ENCODE measurements at places on chromosomes 3 and 15.
A peak's percentile ranks its signal among the peaks of the same experiment; 100 is the strongest.

- no peak for DNase-seq
These were observed 831.5 kb upstream of the NR2F2 start for GRCh38 chr15:95498961-95499360.

DNA sequence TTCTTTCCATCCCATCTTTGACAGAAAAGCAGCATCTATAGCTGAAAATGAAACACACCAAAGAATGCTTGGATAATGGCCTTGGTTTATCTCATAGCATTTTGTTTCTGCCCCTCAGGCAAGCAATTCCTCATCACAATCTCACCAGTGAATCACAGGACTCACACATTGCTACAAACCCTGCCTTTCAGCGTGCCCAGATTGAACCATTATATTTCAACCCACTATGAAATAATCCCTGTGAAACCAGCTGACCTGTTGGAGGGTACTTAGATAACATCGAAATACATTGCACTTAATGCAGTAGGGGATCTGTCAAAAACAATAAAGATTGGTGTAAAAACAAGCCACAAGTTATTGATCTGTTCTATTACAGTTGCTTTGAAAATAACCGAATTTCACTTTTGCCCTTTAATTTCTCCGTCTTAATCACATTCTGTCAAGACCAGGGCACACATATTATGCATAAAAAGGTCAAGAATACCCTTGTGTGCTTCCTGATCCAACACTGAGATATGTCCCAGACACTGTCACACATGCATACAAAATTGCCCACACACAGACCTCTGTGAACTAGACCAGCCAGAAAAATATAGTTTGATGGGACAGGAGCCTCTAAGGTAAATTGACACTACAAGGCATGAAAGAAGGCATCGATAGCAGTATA lies 839.8 kb downstream of the NTRK3 start:
- DNase-seq = peak; percentile 76

DNA sequence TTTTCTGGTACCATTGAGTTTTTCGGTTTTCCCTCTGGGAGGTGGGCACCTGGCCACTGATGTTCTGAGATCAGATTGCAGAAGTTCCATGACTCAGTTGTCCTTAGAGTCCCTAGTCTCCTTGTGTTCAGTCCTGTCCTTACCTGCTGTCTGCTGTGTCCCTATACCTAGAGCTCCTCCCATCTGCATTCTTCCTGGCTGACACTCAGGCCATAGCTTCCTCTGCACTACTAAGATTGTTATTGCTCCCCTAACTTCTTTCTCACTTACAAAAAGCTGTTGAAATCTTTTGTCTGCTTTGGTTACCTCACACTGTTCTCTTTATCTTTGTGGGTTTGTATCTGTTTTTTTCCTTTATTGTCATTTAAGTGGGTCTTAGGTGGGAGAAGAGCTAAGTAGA lies 13.2 kb downstream of the USP3 start:
- peak; percentile 42 for DNase-seq

DNA sequence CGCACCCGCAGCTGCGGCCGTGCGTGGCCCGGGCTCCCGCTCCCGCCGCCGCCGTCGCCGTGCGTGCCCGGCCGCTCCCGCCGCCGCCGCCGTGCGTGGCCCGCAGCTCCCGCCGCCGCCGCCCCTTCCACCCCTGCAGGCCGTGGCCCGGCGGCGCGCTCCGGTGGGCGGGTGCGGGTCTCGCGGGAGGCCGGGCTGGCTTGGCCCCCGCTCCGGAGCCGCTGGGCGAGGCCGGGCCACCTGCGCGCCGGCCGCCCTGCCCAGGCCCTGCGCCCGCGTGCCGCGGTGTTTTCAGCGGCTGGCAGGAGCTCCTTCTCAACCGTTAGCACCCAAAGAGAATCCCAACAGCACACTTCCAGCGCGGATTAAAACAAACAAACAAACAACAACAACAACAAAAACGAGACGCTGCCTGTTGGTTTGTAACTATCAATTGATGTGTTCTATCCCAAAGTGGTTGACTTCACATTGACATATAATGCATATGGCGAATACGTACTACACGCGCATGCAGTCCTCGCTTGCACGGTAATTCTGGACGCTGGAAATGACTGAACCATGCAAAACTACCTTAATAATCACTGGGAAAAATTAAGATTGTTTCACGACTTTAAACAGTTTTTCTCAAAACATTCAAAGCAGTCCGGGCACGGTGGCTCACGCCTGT lies 113.7 kb upstream of the GOLGA8J start:
- DNase-seq = no peak

- no peak for DNase-seq
These were observed 253.2 kb downstream of the RORA start for GRCh38 chr15:60975952-60976351.

DNA sequence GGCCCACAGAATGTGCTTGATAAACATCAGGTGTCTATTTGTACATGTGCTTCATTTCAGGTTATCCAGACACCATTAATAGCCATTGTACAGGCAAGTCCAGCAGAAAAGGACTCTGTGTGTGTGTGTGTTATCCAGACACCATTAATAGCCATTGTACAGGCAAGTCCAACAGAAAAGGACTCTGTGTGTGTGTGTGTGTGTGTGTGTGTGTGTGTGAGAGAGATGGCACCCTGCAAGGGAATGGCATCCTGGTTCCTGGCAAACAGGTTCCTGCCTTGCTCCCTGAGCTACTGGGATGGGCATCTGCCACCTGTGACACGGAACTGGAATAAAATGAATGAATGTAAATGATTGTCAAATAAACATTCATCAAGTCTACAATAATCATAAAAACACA lies 11.7 kb downstream of the SUCLG2 start:
- DNase-seq = no peak

GRCh38 chr3:94092086-94092485 lies 29.2 kb downstream of the NSUN3 start:
- no peak for DNase-seq

- DNase-seq = no peak
These were observed 15.4 kb upstream of the APEH start for GRCh38 chr3:49658711-49659110.

DNA sequence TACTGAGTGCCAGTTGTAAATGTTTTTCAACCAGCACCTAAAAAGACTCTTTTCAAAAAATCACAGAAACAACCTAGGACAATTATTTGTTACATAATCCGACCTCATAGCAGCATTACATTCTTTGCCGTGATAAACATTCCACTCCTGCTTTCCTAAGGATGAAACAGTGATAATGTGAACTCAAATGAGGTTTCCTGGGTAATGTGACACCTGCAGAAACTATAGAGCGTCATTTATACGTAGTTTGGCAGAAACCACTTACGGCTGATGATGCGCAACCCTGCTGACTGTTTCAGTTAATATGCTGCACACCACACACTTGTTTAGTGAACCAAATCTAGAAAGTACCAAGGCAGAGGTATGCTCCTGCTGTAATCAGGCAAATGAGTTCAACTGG lies 55.8 kb downstream of the SEMA6D start:
- no peak for DNase-seq

GRCh38 chr3:122562923-122563716 lies 980 bp downstream of the PARP9 start:
- DNase-seq = no peak

- no peak for DNase-seq
These were observed 21.1 kb downstream of the C3orf70 start for GRCh38 chr3:185131602-185132256.

- no peak for DNase-seq
These were observed 250.1 kb upstream of the HES1 start for GRCh38 chr3:193885832-193886231.

- DNase-seq = no peak
These were observed 54.4 kb upstream of the TLE3 start for GRCh38 chr15:70152070-70152480.

- DNase-seq = no peak
These were observed 9.2 kb upstream of the MST1R start for GRCh38 chr3:49912881-49913281.

GRCh38 chr3:40653001-40653400 lies 128.2 kb downstream of the ZNF621 start:
- DNase-seq = no peak

DNA sequence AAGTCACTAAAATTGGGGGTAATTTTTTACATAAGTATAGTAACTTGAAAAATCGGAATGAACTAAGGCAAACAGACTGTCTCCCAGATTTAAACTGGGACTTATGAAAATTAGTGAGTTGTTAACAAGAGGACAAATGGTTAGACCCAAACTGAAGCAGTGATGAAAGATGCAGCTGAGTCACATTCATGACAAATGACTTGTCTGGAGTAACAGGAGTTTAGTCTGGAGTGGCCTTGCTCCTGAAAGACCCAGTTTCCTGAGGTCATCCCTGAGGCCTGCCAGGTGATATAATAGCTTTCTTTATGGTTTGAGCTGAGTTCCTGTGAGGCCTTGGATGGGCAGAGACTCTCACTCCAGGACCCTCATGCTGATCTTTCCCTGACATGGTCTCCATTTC lies 9.6 kb upstream of the CTDSPL start:
- no peak for DNase-seq

- no peak for DNase-seq
These were observed 59.9 kb downstream of the CCNL1 start for GRCh38 chr3:157100096-157100477.

GRCh38 chr15:67150023-67150860 lies 84.8 kb downstream of the SMAD3 start:
- peak; percentile 91 for DNase-seq

- DNase-seq = no peak
These were observed 40.7 kb upstream of the RSL24D1 start for GRCh38 chr15:55237219-55238130.

DNA sequence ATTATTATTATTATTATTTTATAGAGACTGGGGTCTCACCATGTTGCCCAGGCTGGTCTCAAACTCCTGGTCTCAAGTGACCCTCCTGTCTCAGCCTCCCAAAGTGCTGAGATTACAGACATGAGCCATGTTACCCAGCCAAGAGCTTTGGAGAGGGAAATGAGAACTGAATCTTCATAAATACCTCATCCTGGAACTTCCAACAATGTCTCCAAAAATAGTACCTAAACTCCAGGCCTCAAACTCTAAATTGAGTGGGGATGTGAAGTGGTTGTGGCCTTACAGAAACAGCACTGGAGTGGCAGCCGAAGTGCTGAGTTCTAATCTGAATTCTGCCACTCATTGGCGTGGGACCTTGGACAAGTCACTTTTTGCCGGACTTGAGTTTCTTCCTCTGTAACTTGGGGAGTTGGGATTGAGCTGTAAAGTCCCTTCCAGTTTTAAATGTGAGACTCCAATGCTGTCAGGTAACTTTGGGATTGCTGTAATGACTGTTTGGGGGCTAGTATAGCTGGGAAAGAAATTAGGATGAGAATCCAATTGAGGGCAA lies 10.0 kb upstream of the SRP14 start:
- no peak for DNase-seq

DNA sequence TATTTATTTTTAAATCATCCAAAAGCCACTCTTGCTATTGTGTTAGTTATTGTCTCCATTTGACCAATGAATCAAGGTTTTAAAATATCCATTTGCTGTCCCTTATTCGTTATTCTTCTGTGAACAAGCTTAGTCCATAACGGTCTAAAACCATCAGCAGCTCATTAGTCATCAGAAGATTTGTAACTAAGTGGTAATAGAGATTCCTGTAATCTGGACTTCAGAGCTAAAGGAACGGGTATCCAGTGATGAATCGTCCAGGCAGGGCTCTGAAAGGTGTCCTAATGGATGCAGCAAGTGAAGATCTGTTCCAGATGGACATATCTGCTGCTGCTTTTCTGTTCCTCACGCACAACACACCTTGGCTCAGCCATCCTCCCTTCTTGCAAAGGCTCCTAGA lies 362.7 kb upstream of the CFAP20DC start:
- no peak for DNase-seq

DNA sequence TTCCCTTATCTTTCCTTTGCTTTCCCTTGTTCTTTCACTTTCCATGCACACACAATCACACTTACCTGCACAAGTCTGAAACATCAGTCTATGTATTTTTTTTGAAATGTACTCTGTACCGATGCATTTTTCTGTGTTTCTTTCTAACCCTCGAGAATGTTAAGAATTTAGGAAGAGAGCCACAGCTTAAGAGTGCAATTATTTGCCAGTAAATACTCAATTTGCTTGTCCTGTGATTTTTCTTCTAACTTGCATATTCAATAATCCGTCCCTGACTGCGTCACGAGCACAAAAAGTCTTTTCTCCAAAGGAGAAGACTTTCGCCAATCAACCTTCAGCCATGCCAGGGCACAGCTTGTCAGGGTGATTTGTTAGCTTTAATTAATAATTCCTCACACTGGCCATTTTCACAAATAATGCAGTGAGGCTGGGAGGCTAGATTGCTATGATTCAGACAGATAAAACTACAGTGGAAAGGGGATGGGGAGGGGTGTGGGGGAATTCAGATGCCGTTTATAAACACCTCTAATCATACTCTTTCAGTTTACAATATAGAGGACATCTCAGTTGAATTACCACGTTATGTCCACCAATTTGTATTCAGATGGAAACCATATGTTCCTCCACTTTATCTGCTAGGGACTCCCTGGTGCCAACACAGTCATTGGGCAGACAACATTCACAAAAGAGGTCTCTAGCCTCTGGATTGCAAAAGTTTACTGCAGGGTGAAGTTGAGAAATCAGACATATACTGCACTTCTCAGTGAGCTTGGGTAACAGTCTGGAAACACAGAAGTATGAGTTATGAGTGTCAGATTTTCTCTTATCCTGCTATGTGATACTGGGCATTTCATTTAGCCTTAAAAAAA lies 388.0 kb downstream of the ZBTB20 start:
- DNase-seq = no peak

- DNase-seq = no peak
These were observed 18.6 kb downstream of the DCP1A start for GRCh38 chr3:53328746-53329145.

GRCh38 chr3:79329154-79329553 lies 438.6 kb downstream of the ROBO1 start:
- peak; percentile 55 for DNase-seq

GRCh38 chr3:125072301-125072700 lies 16.5 kb upstream of the HEG1 start:
- no peak for DNase-seq

DNA sequence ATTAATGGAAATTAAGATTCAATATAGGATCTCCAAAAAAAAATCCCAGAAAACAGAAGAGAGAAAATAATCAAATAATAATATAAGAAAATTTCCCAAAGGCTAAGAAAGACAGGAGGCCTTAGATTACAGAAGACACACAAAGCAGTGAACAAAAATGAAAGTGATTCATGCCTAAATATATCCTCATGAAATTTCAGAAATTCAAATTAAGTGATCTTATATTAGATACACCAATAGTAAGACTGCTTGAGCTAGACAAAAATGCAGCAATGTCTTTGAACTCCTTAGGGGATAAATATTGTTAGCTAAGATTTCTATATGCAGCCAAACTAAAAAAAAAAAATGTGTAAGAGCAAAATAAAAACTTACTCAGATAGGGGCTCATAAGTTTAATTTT lies 44.6 kb upstream of the ARPP21 start:
- DNase-seq = no peak

- no peak for DNase-seq
These were observed 127.0 kb downstream of the TFDP2 start for GRCh38 chr3:142022381-142022780.

GRCh38 chr3:39170461-39170860 lies 17.1 kb upstream of the CSRNP1 start:
- no peak for DNase-seq

Measured in foreskin keratinocyte (primary cell).